CD8-positive, alpha-beta T cell (primary cell): ENCODE measurements at places on chromosomes 1 and 21. TPM values are rescaled to one million over a fixed set of nuclear protein-coding genes. Genes with fewer than 3 reads are reported as not detected.

Gene S100A1
- not detected for total RNA-seq

Gene LYPLAL1
- 8.7 TPM for total RNA-seq

Gene INPP5B
- 12.7 TPM for total RNA-seq

Gene TMEM125
- total RNA-seq: not detected

Gene FAAH
- total RNA-seq: 6.1 TPM

Gene CRP
- not detected for total RNA-seq

Gene NOTCH2NLA
- total RNA-seq: 21.6 TPM

Gene MX1
- 71.0 TPM for total RNA-seq

DNA sequence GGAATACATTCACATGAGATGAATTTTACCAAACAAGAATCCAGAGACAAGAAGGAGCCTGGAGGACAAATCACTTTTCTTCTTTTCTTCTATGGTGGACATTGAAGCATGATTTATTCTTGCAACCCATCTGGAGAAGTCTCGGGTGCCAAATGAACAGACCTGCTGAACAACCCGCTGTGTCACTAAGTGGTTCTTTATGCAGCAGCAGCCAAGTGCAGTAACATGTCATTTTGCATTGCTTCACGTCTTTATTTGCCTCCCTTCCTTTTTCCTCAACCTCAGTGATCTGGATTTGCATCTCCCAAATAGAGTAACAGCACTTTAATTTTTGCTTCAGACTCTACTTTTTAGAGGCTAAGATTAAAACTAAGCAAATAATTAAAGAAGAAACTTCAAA, 50.0 kb upstream of the TENT5C start:
- DNase-seq: no peak

DNA sequence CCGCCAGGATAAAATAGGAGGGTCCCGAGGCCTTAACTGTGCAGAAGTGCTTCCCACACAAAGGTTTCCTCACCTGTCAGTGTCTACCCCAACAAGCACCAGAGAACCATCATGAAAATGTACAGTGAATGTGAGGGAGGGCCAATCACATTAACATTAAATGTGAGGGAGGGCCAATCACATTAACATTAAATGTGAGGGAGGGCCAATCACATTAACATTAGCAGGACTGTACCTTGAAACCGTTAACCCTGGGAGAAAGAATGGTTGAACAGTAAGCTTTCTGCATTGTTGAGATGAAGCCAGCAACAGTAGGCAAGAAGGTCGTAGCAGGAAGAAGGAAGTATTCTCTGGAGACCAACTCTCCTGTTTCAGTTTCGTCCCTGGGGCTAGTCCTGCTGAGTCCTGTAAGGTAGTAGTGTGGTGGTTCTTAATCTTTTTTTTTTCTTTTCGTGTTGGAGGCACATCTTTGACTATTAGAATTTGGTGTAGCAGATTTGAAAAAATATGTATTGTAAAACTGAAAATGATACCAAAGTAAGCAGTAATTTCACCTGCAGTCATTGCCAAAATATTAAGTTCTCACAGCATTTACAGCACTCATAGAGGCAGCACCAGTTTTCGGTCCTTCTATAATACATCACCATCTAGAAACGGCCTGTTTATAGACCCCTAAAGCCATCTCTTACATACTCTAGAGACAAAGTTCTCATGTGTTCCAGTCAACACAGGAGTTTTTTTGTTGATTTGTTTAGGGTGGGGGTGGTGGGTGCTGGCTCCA, 98.6 kb upstream of the PPP2R5A start:
- peak; percentile 25 for DNase-seq

GRCh38 chr1:192787914-192788585, 20.8 kb upstream of the RGS2 start:
- no peak for DNase-seq

GRCh38 chr1:15448877-15449462, 7.6 kb upstream of the CELA2A start:
- no peak for DNase-seq

DNA sequence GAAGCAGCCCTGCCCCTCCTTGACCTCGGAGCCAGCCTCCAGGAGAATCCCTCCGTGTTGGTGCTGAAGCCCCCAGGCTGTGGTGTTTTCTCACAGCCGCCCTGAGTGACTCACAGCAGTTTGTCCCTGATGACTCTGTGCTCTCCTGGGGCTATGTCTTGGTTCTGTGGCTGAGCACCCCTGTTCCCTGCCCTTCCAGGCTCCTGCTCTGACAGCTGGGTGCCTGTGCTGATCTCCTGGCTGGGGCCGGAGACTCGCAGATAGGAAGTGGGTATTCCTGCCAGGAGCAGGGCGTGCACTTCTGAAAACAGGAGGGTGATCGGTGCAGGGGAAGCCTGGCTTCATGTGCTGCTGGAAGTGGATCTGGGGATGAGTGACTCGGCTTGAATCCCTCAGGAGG, 34.5 kb downstream of the POFUT2 start:
- DNase-seq: no peak

DNA sequence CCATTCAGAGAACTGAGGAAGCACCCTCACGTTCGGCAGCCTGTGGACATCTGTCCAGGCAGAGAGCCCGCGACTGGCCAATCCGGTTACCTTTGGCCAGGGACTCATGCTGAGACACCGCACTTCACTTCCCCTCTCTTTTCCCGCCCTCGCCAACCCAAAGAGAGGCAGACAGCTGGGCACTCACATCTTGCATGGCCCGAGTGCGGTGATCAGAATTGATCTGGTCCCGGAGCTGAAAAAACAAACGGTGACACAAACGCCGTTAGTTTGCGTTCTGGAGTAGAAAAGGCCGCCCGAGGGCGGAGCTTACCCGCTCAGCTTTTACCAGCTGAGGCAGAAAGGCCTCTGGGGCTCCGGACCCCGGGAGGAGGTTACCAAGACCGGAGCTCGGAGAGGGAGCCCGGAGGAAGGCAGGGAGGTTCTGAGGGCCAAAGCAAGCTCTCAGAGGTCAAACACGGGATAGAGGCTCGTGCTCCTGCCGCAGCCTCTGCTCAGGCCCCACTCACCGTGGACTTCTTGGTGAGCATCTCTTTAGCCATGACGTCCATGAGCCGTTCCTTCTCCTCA, 376 bp downstream of the SF3A3 start:
- peak; percentile 48 for DNase-seq

DNA sequence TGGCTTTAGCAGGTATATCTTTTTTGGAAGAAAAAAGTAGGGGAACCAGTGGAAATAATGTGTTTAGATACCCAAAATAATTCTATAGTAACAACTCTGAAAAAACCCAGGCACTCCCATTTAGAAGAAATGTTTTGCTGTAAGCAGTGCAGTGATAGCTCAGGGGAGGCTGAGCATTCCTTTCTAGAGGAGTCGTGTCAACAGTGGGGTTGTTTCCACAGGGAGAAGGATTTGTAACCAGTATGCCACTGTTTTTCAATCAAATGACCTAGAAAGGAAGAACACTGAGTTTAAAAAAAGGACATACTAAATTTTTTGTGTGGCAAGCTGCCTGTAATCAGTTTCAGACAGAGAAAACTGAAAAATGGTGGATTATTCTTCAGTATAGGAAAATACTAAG, 2.4 kb downstream of the PGD start:
- no peak for DNase-seq

GRCh38 chr1:30132602-30133286, 590.6 kb downstream of the MATN1 start:
- no peak for DNase-seq

DNA sequence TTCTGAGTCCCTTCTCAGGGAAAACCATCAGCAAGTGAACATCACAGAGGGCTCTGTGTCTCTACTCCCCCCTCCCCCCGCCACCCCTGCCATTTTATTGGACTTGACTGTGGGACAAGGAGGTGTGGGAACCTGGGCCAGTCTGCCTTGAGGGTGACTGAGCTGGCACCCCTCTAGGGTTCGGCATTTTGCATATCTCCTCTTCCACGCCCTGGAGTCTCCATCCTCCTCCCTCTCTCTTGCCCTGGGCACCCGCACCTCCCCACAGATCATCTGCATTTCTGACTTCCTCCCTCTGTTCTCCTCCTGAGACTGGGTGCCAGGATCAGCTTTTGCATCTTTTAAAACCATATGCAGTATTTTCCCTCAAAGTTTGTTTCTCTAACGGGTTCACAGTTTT, 107.1 kb upstream of the ERRFI1 start:
- no peak for DNase-seq

DNA sequence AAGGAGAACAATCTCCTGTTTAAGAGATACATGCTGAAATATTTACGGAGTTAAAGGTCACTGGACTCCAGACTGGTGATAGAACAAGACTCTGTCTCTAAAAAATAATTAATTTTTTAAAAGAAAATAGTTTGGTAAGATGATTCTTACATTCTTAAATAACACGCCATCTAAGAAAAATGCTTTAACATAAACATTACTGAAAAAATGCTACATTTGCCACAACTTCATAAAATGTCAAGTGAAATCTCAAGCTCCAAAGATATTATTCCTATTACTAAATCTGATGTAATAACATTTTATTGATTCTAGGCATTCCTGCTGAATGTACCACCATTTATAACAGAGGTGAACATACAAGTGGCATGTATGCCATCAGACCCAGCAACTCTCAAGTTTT, 4.1 kb downstream of the ANGPTL3 start:
- no peak for DNase-seq

DNA sequence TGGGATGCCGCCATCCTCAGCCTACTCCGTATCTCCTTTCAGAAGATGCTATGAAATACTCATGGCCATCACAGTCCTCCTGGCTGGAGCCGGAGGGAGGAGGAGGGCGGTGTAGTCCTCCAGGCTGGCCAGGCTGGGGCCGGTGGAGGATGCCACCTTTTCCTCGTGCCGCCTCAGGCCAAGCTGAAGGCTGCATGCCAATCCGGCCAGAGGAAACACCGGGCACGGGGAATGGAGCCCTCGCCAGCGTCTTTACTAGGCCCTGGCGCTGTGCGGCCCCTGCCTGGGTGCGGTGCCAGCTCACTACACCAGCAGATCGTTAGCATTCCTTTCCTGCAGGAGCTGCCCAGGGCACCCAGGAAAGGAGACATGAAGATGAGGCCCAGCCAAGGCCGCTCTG, 70.1 kb downstream of the CASZ1 start:
- DNase-seq: no peak
